ENCODE measurements at places on chromosomes 7 and 10.

GRCh38 chr10:91974960-91975359 lies 51.4 kb downstream of the BTAF1 start:
- DNase-seq, result no peak

DNA sequence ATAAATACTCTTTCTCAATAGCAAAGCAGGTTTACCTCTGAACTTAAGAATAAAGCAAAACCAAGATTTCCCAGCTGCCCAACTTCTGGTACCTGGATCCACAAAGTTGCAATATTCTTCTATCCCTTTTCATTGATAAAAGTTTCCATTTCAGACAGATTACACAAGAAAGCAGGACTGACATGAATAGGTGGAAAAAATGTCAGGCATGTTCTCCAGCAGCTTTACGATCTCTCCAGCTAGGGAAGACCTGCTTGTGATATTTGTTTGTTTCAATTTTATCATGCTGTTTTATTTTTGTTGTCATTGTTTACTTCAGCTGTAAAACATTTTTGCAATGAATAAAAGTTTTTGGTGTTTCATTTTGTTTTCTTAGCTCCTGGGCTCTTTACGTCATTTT lies 9.0 kb downstream of the RGS10 start:
- no peak for DNase-seq

GRCh38 chr10:13668126-13668525 lies 81.4 kb downstream of the PRPF18 start:
- DNase-seq, result peak; percentile 27

DNA sequence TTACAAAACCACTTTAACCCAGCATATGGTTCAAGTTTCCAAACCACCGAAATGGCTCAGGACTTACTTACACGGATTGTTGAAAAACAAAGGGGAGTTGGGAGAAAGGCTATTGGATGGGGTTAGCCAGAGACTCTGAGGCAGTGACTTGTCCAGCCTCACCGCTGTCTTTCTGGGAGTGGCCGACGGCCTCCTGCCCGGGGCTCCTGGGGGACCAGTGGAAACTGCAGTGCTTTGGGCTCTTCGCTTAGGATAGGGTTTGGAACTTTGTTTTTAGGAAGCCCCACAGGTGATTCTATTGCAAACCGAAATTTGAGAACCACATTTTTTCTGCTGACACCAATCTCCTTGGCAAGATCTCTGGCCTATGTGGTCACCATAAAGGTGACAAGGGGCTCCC lies 38.1 kb upstream of the R3HCC1L start:
- no peak for DNase-seq

- no peak for DNase-seq
These were observed 55.7 kb downstream of the LRRTM3 start for GRCh38 chr10:66981361-66982052.

- no peak for DNase-seq
These were observed 58.2 kb downstream of the STRA8 start for GRCh38 chr7:135291809-135292253.
